ENCODE measurements at places on chromosomes 4 and X.
A peak's percentile ranks its signal among the peaks of the same experiment; 100 is the strongest.

DNA sequence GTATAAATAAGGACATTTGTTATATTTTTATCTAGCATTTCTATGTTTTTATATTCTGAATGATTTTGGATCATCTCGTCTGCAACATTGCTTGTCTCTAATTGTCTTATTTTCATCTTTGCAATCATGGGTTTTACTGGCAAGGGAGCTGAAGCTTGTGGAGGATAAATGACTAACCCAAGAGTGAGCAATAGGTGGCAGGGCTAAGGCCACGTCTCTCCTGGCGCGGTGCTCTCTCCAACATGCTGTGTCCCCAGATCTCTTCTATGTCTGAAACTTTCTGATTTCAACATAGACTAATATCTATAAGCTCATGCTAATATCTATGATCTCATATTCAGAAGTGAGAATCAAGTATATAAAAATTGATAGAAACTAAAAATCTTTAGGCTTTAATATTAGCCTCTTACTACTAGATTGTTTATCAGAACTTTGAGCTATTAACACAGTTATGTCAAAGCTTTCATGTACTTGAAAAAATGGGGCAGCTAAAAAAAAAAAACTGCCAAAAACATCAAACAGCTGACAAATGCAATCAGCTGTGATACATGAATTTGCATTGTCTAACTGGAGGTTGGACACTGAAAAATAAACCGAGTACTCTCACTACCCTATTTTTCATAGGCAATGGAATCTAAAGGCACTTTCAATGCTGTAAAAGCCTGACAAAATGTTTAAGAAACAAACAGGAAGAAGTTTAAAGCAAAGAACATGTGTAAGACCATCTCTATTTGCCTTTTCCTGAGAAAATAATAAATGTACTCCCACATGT, 169.2 kb downstream of the TMA16 start:
- no peak for DNase-seq

DNA sequence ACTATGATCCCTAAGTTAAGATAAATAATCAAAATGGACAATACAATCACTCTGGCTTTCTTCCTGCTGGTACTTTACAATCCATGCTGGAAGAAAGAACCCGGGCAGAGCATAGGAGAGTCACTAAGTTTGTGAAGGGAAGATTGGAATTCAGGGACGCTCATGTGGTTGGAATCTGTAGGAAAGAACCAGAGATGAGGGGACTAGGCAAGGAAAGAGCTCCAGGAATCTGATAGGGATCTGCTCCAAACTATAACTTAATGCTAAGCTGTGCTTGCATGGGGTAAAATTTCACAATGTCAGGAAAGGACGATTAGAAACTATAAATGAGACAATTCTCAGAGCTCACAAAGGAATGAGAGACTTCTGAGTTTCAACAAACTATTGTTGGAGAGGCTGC, 167.5 kb downstream of the ADGRA3 start:
- DNase-seq: no peak

DNA sequence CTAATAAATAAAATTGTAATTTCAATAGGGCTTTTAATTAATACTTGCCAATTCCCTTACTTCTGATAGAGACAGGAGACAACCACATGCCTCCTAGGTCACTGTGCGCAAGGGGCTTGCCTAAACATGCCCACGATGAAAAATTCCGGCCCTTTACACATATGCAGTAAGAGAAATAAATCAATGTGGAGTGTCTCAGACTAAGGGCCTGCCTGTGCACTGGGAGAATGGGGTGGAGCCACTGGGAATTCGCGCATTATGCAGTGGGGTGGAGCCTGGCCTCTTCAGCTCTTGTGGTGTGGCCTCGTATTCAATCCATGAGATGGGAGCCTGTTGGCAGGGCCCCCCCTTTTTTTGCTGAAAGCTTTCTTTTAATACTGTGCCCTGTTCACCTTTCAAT, 484.5 kb downstream of the PDGFC start:
- no peak for DNase-seq

DNA sequence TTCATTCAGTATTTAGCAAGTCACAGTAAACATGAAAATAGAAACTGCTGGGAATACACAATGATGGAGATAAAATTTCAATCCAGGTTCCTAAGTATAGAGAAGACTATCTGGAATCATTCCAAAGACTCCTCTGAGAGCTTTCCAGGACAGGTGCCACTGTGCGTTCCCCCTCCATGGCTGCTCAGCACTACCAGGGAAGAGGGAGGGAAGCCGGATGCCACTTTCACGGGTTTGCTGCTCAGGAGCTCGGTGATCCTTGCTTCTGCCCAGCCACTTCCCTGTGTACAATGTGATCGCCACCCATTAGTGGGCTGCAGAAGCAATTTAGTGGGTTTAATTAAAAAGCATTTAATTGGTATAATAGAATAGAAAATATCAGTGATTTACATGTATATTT, 94.5 kb downstream of the FNIP2 start:
- DNase-seq: no peak

GRCh38 chr4:78899302-78899701, 39.9 kb downstream of the PAQR3 start:
- no peak for DNase-seq

DNA sequence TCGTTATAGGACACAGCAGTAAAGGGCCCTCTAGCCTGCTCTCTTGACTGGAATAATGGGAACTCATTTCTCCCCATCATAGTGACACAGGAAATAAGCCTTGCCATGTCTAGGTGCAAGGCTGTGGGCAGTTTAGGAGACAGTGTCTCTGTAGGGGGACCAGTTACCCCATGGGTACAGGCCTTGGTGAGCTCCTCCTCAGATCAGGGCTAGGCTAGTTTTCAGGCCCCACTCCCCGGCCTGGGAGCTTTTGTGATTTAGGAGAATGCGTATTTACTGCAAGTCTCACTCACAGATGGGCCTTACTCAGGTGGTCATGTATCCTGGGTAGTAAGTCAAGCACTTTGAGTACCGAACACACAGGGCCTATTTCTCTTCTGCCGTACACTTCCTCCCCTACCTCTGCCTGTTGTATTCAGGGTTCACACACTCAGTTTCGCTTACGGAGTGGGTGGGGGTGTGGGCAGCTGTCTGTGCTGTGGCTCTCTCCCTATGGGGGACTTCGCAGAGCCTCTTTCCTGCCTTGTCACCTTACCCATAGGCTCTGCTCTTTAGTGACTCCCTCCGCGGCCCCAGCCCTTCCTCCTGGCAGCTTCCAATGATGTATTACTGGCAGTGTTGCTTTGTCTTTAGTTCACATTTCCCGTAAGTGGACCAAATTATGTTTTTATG, 34.2 kb downstream of the FAM193A start:
- DNase-seq: peak; percentile 68

DNA sequence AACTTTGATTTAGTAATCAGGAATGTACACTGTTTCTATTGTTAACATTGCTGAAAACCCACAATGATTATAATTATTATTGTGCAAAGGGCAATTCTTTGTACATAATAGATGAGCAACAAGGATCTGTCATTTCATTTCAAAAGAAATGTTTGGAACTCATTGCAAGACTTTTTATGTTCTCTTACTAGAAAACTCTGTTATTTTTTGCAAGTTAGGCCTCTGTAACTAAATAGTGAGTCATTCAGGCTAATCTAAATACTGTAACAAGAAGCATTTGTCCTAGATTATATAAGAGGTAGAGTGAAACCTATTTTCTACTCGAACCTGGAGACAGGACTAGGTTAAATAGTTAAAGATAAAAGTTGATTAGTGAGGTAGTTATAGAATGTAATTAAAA, 93.2 kb upstream of the FAM47B start:
- no peak for DNase-seq

GRCh38 chrX:40467454-40467853, 113.3 kb upstream of the ATP6AP2 start:
- DNase-seq: no peak

DNA sequence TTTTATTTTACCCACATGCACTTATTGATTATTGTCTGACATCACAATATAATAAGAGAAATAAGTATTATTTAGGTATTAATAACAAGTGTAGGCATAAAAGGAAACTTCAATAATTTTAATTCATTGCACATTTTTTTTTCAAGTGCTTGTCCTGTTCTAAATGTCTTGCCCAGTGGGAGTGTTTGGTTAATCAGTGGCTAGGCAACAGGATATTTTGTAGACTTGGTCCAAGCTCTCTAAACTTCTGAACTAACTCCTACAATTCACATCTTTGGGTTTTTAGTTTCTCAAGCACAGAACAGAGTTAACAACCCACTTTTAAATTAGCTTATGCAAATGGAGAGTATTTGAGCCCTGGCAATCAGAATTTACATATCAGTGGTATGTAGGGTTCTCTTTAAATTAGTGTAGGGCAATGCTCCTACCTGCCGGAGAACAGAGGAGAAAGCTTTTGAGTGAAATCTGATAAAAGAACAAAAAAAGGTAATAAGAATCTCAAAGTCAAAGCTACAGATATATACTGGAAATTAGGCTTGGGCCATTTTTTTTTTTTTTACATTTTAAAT, 353.5 kb downstream of the ADGRL3 start:
- DNase-seq: no peak

GRCh38 chr4:25818371-25818871, 44.4 kb downstream of the SEL1L3 start:
- DNase-seq: no peak

- no peak for DNase-seq
These were observed 365.1 kb downstream of the MAGEB5 start for GRCh38 chrX:26581091-26581490.

- no peak for DNase-seq
These were observed 76.7 kb downstream of the AFF1 start for GRCh38 chr4:87011340-87012034.

DNA sequence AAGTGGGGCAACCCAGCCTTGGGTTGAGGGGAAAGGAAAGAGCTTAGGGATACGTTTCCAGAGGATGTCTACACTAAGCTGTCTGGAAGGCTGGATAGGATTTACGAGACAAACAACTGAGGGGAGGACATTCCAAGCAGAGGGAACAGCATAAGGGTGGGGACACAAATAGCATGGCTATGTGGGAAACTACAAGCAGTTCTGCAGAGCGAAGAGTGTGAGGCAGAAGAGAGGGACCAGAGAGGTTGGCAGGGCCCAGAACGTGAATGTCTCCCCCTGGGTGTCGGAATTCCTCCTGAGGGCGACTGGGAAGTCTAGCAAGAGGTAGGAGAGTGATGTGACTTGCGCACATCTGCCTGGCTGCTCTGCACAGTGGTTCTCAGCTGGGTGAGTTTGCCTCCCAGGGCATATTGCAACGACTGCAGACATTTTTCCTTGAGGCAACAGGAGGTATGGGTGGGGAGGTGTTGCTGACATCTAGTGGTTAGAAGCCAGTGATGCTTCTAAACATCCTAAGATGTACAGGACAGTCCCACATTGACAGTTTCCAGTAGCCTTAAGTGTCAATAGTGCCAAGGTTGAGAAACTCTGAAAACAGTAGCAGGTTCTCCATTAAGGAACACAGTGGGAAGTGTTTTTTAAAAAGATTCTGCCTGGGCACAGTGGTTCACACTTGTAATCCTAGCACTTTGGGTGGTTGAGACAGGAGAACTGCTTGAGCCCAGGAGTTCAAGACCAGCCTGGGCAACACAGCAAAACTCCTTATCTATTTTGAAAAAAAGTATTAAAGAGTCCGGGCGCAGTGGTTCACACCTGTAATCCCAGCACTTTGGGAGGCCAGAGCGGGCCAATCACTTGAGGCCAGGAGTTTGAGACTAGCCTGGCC, 9.2 kb downstream of the NDUFA1 start:
- DNase-seq: peak; percentile 43

- DNase-seq: no peak
These were observed 169.5 kb downstream of the TLL1 start for GRCh38 chr4:166042510-166043055.

GRCh38 chr4:171629737-171630136, 183.5 kb upstream of the GALNTL6 start:
- no peak for DNase-seq

- DNase-seq: no peak
These were observed 81.1 kb downstream of the CLCN5 start for GRCh38 chrX:50003467-50003866.

GRCh38 chr4:155094201-155094820, 114.1 kb upstream of the NPY2R start:
- DNase-seq: no peak

- no peak for DNase-seq
These were observed 392.1 kb upstream of the FRG1 start for GRCh38 chr4:189548484-189549125.

- DNase-seq: no peak
These were observed 115.1 kb downstream of the SOWAHB start for GRCh38 chr4:76782837-76783236.

- DNase-seq: no peak
These were observed 103.2 kb downstream of the GC start for GRCh38 chr4:71680706-71681105.

- no peak for DNase-seq
These were observed 85.8 kb downstream of the DCTD start for GRCh38 chr4:182831376-182831775.

DNA sequence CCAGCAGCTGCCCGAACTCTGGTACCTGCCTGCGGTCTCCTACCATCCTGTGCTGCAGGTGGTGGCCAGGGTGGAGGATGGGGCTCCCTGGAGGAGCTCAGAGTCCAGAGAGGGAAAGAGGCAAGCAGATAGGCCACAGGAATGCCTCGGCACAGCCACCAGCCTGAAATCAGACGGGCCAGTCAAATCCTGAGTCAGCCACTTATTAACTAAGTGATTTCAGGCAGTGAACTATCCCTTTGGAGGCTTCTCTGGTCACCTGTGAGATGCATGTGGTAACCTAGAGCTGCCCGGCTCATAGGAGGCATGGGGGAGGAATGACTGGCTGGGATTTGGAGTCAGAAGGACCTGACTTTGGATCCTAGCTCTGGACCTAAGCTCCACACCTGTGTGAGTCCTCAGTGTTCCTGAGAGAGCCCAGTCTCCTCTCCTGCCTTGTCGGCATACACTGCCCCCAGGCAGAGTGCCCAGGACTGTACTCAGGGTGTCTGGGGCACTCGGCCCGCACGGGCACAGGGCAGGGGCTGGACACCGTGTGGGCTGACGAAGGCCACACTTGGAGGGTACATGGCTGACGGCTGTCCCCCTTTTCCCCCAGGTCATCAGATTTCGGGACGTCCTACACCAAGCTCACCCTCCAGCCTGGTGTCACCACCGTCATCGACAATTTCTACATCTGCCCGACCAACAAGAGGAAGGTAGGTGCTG, 96.4 kb upstream of the PSAPL1 start:
- DNase-seq: no peak

GRCh38 chrX:33183361-33183760, 28.0 kb downstream of the DMD start:
- no peak for DNase-seq

DNA sequence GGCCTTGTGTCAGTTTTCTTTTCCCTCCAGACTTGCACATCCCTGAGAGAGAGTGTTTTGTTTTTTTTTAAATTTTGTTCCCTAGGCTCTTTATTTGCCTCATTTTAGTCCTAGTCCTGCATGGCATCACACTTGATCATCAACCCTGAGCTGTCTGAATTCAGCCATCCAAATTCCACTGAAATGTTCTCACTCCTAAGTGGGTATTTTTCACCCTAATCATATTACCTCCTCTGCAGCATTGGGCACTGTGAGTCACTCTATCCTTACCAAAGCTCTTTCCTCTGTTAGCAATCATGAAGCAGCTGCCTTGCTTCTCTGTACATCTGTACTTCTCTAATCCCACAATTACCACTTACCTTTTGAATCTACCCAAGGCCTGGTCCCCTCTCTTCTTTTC, 356.6 kb upstream of the MAGEB2 start:
- no peak for DNase-seq

All from activated T-cell treated with anti-CD3 and anti-CD28 coated beads, Interleukin-2, amount 50 U/mL, for 24 hours (primary cell).